ENCODE measurements at places on chromosomes 7 and 10.

DNA sequence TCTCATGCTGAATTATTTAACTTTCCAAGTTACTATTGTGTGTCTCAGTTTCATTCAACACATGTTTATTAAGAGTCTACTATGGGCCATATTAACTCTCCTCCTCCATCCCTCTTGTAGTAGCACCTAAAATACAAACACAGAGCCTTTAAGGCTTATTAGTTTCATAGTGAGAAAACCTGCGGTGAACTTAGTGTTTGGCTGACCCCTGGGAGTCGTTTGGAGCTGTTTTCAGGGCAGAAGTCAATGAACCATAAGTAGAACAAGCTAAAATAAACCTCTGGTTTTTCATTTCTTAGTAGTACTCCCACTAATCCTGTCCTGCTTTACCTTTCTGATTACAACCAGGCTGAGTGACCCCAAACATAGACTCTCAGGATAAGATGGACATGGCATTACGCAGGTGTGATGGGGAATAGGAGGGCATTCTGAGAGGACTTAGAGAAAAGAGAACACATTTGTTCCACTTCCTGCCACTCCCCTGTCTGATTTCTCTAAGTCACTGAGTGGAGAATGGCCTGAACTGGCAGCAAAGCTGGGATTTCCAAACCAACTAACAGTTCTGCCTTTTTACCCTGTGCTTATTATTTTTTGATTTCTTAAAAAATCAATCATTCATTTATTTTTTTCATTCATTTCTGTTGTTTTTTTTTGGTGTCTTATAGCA, 74.5 kb downstream of the LRMDA start:
- no peak for DNase-seq

DNA sequence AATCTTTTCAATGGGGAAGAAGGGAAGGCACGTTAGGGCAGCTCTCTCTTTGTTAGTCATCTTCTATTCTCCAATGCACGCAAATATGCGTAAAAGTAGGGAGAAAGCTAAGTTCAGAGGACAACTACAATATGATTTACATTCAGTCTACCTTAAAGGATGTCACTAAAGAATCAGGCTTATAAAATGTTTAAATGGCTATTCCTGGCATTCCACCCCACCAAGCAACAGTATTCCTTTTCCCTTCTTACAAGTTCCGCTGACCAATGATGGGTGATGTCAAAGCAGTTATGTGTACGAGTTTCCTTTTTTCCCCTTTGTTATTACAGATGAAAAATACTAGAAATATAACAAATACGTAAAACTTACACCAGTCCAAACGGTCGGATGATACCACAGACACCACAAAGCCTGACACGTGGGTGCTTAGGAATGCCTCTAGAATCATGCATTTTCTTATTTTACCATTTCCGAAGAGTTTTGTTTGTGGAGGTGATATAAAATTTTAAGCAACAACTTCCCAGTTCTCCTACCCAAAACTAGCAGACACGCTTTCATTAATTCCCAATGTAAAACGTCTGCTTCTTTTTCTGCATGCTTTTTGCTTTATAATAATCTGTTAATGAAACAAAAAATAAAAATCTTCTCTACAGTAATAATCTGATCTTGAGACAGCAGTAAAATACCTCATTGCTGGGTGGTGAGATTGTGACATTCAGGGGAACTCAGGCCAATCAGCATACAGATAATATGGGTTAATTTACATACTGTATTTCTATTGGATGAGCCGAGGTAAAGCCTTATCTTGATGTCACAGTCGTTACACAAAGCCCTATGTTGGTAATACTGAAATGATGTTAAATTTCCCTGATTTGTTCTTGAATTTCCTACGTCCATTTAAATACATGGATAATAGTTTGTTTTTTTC, 708 bp upstream of the GPR85 start:
- DNase-seq = no peak

DNA sequence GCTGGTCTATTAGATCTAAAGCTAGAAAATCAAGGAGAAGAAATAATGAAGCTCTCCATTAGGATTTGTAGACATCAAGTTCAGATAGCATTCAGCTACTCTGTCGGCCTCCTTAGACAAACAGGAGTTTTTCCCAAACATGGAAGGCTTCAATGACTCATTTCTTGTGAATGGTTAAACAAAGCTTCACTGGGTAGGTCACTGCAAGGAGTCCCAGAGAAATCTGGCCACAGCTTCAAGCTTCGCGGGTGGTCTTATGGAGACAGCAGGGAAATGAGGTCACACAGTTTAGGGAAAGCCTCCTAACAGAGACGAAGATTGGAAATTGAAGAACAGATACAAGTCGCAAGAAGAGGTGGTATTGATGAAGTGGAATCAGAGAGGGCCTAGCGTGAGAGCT, 22.6 kb upstream of the LRRC72 start:
- no peak for DNase-seq

DNA sequence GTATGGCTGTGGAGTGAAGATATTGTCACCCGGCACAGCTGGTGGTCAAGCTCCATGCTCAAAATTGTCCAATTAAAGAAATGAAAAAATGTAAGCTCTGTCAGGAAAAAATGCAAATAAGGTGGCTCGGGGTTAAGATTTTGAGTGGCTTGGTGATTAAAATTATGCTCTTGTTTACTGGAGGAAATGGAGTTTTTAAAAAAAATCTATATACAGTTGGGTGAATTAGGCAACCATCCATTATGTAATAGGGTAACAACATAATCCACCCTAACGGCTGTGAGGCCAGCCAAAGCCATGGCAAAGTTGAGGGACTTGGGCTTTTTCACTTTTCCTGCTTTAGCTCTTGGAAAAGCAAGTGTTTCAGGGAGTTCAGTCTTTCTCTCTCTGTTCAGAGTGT, 260.8 kb upstream of the HABP2 start:
- no peak for DNase-seq

GRCh38 chr7:114722562-114722961, 199.3 kb upstream of the MDFIC start:
- no peak for DNase-seq

GRCh38 chr10:60417024-60417423, 27.3 kb upstream of the ANK3 start:
- DNase-seq = no peak

DNA sequence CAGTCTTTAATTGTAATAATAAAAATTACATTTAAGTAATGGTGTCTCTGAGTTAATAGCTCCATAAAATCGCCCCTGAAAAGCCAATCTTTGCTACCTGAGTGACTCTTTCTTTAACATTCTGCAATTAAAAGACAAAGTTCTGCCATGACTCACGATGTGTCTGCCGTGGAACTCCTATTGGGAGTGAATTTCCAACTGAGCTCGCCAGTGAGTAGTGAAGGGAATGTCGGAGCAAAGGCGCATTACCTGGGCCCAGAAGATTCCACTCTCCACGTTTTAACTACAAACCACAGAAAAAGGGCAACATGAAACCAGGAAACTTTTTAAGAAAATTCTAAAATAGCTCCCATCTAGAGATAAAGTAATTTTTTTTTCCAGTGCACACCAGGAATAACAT, 36.9 kb upstream of the RNF32 start:
- no peak for DNase-seq

DNA sequence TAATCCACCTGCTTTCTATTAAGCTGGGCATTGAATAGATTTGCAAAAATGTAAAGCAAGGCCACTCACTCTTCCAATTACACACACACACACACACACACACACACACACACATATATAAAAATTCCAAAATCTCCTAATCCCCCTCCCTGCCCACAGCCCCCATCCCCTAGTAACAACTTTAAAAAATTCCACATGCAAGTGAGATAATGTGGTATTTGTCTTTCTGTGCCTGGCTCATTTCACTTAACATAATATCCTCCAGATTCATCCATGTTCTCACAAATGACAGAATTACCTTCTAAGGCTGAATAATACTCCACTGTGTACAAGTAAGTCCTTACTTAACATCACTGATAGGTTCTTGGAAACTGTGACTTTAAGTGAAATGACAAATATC, 24.2 kb downstream of the SH2D4B start:
- no peak for DNase-seq

DNA sequence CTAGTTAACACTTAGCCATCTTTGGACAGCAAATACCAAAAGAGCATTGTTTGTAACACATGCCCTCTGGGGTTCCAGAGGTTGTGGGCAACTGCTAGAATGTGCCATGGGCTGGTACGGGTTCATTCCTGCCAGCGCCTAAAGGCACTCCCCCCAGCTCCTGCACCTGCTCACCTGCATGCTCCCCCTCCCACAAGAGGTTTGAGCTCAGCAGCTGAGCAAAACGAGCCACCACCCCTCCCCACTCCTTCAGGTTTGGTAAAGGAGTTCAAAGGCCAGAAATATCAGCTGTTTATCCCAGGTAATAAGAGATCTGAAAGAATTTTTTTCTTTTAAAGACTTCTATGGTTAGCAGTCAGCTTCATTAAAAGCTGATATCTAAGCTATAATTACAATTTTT, 53.5 kb downstream of the HTR7 start:
- no peak for DNase-seq

- DNase-seq = no peak
These were observed 89.0 kb upstream of the PPP2R2D start for GRCh38 chr10:131811630-131812403.

DNA sequence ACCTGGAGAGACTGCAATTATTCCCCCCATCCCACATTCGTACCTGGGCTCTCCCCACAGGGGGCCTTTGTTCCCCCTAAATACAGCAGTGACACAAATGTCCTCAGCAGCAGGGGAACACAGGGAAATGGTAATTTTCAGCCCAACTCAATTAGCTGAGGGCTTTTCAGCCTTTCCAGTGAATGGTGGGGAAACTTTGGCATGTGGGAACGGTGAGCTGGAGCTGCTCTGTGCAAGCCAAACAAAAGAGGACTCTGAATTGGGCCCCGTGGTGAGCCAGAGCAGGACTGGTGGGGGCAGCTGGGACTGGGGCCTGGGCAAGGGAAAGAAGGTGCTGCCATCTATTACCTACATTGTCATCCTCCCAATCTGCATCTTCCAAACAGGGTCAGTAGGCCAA, 51.0 kb downstream of the FBXW4 start:
- DNase-seq = no peak

DNA sequence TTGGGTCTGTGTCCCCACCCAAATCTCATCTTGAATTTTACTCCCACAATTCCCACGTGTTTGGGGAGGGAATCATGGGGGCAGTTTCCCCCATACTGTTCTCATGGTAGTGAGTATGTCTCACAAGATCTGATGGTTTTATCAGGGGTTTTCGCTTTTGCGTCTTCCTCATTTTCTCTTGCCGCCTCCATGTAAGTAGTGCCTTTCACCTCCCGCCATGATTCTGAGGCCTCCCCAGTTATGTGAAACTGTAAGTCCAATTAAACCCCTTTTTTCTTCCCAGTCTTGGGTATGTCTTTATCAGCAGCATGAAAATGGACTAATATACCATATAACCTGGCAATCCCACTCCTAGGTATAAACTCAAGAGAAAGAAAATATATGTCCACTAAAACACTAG, 25.9 kb upstream of the SP4 start:
- no peak for DNase-seq

DNA sequence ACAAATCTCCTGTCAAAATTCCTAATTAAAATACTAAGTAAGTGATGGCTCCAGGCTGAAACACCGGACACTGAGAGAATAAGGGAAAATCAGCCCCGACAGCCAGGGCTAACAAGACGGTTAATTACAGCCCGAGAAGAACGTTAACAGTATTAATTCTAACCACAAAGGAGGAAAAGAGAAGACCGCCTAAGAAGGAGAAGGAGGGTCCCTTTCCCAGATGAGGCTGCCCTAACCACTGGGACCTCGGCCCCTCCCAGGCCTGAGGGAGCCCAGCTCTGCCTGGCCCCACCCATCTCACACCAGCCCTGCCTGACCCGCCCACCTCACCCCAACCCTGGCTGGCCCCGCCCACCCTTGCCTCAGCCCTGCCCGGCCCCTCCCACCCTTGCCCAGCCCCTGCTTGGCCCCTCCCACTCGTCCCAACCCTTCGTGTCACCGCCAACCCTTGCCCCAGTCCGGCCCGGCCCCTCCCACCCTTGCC, 51.3 kb downstream of the PWWP2B start:
- peak; percentile 34 for DNase-seq

DNA sequence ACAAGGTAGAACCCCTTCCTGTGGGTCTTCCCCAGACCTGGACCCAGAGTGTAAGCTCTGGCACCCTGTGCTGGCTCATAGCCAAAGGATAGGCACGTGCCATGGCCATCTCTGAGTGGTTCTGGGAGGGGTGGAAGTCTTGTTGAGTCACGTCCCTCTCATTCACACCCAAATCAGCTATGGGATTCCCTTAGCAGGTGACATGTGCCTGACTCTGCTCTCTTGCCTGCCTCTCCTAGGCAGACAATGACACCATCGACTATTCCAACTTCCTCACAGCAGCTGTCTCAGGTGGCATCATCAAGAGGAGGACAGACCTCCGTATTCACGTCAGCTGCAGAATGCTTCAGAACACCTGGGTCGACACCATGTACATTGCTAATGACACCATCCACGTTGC, 59.8 kb downstream of the C10orf120 start:
- no peak for DNase-seq

GRCh38 chr7:92056286-92056685, 78.0 kb downstream of the CYP51A1 start:
- no peak for DNase-seq
